Stimulated activated CD4-positive, alpha-beta T cell treated with anti-CD3 and anti-CD28 coated beads, Interleukin-1b, Interleukin-23, amount 100 ng/mL, for 1 hour (primary cell): ENCODE measurements at places on chromosomes 7 and 10.

GRCh38 chr7:87027900-87028299 lies 31.6 kb downstream of the ELAPOR2 start:
- no peak for DNase-seq

GRCh38 chr7:36781011-36781738 lies 56.9 kb upstream of the AOAH start:
- no peak for DNase-seq

DNA sequence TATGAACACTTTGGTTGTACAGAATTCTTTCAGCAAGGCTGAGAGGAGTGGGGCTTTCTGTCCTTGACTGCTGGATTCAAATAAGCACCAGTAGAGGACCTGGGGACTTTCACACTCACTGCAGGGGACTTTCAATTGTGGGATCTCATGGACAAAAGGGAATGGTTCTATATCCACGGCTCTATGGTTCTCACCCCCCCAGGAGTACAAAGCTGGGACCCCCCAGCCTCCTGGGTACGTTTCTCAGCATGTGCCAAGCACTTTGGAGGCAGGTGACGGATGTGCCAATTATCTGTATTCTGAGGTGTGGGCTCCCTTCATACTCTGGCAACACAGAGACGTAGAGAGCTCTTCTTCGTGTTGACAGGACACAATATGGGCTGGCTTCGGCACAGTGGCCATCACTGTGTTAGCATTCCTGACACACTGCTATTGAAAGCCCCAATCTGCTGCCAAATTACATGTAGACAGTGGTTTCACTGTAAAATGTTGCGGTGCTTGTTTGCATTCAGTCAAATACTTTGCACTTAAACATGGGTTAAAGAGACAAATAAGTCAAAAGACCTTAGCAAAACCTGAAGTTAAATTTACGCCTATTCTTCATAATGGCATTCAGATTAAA lies 92.7 kb upstream of the SAMD8 start:
- DNase-seq = no peak

DNA sequence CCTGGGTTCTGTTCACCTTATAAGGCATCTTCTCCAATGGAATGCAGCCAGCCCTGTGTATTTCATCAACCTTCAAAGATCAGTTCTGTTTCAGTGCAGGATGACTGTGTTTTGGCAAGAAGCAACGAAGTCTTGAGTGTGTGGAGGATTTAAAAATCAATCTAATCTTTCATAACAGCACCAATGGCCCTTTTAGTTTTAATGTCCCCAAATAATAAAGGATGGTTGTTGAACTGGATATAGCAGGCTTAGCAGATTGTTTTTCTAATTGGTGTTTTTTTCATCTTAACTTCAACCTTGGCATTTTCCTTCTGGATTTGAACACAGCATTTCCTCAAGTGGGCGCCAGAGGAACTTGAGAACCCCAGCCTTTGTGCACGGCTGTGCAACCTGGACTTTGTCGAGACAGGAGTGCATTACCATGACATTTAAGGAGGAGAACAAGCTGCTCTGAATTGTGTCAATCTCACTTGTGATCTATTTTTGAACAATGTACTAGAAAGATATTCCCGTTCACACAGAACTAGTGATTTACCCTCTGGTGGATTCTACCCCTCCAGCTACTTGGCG lies 313.3 kb upstream of the AKR1E2 start:
- DNase-seq = no peak

GRCh38 chr10:61993711-61994401 lies 92.4 kb downstream of the ARID5B start:
- DNase-seq = no peak

DNA sequence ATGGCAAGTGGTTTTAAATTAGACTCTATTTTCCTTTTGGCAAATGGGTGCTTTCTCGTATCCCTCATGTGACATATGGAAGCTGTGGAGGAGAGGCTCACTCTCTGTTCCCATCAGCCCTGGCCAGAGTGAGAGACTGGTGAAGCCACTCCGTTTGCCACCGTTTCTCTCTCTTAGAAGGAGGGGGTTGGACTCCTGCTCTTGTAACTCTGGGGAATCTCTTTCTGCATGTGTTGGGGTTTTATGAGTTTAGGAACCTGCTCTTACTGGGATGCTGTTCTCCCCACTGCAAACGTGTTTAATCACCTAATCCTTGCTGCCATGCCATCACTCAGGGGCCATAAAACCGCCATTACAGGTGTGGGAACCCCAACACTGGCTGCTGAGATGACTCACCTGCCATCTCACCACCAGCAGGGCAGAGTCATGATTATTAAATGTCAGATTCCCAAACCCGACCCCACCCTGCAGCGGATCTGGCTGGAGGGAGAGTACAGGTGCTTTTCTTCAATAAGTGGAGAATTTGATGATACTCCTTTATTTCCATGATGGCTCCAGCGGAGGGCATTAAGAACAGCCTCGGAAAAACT lies 103.2 kb downstream of the ADCY1 start:
- DNase-seq = no peak

- DNase-seq = no peak
Observed at GRCh38 chr7:143924851-143925250, 10.2 kb upstream of the OR2F2 start.

GRCh38 chr10:70475661-70476060 lies 2.9 kb upstream of the PALD1 start:
- DNase-seq = no peak

- DNase-seq = no peak
Observed at GRCh38 chr7:43758822-43759683, 573 bp downstream of the BLVRA start.

- DNase-seq = no peak
Observed at GRCh38 chr7:41193738-41194282, 509.1 kb downstream of the INHBA start.

DNA sequence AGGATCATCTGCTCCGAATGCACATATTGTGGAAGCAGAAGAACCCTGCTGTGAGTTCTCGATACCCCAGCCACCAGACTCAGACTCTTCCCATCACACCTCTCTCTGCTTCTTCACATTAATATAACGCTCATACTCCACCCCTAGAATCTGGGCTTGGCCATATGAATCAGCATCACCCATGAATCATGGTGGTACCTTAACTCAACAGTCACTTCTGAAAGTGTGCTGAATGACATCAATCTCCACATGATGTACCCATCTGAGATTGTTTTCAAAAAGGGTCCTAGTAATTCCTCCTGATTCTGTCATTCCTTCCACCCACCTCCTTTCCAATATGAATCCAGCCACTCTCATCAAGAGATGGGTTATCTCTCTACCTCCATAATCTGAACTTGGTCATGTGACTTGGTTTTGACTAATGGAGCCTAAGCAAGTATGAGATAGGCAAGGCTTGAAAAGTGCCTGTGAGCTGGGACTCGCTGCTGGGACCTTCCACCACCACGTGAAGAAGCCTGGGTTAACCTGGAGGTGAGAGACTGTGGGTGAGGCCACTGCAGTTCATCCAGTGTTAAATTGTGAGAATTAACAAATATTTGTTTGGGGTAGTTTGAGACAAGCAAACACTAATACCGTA lies 15.4 kb downstream of the YWHAG start:
- no peak for DNase-seq

- no peak for DNase-seq
Observed at GRCh38 chr10:124504711-124505110, 43.1 kb downstream of the LHPP start.

DNA sequence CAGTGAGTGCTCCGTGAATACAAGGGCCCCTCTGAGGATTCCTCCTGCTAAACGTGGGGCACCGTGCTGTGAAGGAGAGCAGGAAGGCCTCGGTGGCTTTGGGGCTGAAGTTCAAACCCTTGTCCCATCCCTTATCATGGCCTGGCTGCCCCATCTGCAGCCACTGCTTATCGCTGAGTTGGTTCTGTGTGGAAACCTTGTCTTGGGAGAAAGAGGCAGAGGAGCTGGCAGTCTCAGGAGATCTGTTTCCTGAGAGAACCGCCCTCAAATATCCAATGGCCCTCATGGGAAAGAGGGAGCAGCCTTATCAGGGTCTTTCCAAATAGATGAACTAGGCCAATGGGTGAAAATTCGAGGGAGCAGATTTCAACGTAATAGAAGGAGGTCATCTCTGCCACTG lies 52.0 kb upstream of the NRF1 start:
- DNase-seq = no peak

- no peak for DNase-seq
Observed at GRCh38 chr7:11831156-11831735, 752 bp downstream of the THSD7A start.

GRCh38 chr7:82481499-82482097 lies 38.0 kb upstream of the CACNA2D1 start:
- no peak for DNase-seq

DNA sequence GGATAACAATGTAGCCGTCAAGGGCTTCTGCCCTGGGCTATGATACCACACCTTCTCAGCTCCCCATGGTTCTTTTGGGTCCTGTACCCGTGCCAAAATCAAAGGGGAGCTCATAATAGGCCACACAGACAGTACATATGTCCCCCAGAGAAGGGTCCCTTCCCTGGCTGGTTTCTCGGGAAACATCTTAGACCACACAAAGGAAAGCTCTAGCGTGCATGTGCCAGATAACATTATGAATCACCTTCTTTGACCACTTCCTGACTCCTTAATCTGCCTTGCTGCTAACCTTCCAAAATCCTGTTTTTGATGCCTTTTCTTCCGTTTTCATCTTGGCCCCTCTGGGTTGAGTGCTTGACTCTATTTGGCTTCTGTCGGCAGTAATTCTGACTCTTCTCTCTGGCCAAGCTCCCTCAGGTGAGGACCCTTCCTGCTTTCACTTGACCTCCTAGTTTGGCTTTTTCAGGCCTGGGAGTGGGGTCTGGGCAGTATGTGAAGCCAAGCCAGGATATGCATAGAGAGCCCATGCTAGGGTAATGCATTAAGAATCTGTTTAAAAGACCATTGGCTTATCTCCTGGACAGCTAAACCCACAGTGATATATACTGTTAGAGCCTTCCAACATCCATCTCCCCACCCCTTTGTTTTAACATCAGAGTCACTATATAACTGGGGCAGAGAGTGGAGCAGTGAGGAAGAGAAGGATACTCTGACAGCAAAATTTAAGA lies 84.8 kb downstream of the ANLN start:
- no peak for DNase-seq

GRCh38 chr7:40582539-40582938 lies 447.7 kb downstream of the SUGCT start:
- no peak for DNase-seq

- no peak for DNase-seq
Observed at GRCh38 chr10:69952821-69953221, 99.8 kb upstream of the MACROH2A2 start.

DNA sequence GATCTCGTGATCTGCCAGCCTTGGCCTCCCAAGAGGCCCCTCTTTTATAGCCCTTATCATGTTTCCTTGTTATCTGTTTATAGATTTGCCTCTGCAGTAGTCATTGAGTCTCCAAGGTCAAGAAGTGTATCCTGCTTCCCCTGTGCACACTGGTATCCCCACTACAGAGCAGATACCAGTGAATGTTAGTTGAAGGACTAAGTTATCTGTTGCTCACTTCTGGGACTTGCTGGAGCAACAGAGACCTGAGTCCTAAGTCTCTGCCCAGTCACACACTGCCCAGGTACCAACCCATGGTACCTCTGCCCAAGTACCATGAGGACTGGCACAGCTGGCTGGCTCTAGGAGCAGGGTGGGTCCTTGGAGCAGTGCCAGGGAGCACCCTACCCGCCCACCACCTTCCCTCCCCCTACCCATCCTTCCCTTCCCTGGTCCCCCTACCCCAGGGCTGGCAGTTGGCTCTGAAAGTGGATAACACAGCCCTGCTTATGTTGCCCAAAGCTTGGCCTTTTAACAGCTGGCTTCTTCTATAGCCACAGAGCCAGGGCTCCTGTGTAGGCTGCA lies 26.5 kb upstream of the PDCD4 start:
- no peak for DNase-seq

DNA sequence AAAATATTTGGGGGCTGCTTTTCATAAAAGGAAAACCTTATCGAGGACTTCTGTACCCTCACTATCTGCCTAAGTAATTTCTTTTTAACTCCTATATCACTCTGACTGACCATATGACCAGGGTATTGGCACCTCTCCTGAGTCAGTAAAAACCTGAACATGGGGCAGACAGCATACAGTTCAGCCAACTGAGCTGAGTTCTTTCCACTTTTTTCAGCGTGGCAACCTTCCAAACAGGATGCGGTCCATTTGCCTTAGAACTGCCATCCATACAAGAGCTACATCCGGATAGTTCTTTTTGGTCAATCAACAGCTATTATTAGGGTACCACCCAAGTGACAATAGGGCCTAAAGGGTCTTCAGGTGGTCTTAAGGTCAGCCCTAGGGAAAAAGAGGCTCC lies 122.6 kb downstream of the MARCHF5 start:
- no peak for DNase-seq

DNA sequence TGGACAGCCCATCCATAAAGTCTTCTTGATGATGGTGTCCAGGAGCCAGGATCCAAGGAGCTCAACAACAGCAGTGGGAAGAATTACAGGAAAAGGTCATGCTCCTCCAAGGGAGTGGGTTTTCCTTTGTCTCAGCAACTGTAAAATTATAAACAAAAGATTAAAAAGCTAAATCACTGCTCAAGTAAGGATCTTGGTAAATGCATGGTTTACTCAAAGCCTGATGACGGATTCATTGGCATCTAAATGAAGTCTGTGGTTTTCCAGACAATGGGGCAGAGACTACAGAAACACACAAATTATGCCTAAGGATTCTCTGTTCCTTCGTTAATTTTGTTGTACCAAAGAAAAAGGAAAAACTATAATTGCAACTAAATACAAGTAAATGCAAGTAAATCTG lies 36.4 kb upstream of the DLX6 start:
- DNase-seq = no peak

DNA sequence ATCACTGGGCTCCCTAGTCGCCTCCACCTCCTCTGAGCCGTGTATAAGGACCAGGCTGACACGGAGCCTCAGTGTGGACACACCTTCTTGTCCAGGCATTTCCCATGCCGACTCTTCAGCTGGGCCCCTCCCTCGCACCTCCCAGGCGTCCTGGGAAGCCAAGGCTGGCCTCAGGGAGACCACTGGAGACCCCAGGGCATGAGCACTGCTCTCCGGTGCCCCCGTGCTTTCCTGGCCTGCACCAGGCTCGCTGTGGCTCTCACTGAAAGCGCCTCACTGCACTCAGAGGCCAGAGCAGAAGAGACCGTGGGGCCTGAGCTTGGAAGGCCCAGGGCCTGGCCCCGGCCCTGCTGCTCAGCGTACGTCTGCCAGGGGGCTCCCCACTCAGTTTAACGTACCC lies 31.4 kb downstream of the LRRC27 start:
- no peak for DNase-seq

- DNase-seq = no peak
Observed at GRCh38 chr7:77442636-77443035, 26.5 kb upstream of the GSAP start.
